RPMI8226 (cell line): ENCODE measurements at places on chromosomes 1 and 21.

DNA sequence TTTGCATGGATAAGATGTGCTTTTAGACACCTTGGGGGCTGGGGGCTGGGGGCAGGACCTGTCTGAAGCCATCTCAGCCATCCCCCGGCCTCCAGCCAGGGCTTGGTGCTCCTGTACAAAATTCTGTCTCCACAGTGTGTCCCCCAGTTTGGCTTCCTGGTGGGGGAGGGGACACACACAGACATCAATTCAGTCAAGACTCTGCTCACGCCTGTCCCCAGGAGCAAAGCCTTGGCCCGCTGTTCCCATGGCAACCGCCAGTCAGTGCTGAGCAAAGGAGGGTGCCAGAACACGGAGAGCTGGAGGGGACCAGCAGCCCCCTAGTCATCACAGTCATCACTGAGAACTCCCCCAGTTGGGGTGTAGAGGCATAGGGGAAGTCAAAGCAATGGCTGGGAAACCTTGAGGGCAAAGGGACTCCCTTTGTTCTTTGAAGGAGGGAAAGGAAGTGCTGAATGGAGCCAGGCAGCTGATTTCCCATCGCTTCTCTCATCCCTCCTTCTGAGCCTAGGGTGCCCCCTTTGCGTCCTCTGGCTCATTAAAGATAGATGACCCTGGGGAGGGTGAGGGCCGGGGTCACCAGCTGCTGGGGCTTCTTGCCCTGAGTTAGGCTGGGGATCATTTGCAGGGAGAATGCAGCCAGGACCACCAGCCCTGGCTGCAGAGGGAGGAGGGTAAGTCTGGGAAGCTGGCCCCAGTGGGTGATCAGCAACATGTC, 134.9 kb upstream of the IPO9 start:
- DNase-seq: no peak

GRCh38 chr1:55512466-55512865, 297.3 kb upstream of the USP24 start:
- no peak for DNase-seq

GRCh38 chr1:195012995-195013394, 1595.2 kb downstream of the KCNT2 start:
- DNase-seq: no peak

GRCh38 chr1:35807614-35808449, at the start of gene AGO4:
TSS of gene AGO4 (plus strand) at chr1:35808016. CDS start at chr1:35808417, 401 bp downstream.
- DNase-seq: peak; percentile 45

GRCh38 chr1:165829888-165830287, 2.5 kb downstream of the UCK2 start:
- peak; percentile 15 for DNase-seq

- DNase-seq: no peak
These were observed 14.3 kb downstream of the SLC6A9 start for GRCh38 chr1:44016890-44017400.

DNA sequence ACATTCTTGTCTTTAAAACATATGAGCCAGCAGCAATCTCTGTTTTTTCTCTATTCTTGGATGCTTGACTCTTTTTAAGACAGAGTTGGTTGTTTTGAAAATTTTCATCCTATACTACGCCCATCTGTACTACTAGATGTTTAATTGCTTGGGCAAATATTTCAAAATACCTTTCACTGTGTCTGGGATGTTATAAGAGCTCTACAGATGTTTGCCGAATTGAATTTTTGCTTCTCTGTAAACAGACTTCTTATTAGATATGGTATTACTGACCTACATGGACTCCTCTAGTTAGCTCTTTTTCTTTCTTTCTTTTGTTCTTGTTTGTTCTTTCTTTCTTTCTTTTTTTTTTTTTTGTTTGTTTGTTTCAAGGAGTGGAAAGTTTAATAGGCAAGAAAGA, 345.1 kb downstream of the ST6GALNAC3 start:
- DNase-seq: no peak

GRCh38 chr21:42521384-42521783, 7.7 kb downstream of the SLC37A1 start:
- no peak for DNase-seq

DNA sequence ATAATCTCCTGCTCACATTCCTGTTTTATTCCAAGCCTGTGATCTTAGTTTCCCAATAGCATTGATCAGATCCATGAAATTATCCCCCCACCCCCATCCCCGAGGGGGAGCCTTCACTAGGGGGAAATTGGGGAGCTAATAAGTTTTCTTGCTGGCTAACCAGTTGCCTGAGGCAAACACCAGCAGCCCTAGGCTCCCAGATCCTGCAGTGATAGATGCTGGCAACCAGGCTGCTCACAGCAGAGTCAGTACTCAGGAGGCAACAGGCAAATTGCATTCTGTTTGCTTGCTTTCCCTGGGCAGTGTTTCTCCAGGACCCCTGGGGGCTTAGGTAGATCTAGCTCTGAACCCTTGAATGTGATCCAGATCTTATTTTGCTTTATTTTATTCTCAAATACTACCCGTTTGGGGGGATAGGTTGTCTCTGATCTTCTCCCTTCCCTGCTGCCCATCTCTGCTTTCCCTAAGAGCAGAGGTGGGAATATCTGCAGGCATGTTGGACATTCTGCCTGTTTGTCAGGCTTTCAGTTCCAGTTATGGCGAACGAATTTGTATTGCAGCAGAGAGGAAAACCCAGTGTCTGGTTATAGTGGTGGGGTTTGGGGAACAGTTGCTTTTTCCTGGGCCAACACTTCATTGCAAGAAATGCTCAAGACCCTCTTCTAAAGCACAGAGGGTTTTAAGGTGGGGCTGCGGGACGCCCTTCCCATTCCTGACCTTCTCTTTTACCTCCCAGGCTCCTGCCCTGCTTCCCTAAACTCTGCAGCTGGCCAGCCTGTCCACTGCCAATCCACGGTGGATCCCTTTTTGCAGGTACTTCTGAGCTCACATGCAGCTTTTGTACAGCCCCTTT, 289.8 kb upstream of the PLXNA2 start:
- DNase-seq: no peak

DNA sequence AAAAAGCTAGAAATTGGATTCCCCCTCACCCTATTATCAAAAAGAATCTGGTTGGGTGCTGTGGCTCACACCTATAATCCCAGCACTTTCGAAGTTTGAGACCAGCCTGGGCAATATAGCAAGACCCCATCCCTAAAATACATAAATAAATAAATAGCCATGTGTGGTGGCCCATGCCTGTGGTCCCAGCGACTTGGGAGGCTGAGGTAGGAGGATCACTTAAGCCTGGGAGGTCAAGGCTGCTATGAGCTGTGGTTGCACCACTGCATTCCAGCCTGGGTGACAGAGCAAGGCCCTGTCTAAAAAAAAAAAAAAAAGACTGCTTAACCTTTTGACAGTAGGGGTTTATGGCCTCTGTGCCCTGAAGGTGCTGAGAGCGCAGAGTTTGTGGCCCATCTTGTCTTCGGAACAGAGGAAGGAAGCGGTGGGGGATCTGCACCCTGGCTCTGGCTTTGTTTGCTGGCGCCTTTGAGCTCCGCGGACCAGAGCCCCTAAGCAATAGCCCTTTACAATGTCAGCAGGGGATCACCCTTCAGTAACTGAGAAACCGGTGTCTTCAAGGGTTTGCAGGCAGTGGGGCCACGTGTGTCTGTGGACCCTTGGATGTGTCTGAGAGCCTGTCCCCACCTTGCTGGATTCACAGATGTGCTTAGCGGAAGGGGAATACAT, 22.1 kb downstream of the SLC2A7 start:
- no peak for DNase-seq

GRCh38 chr1:109805486-109806165, 41.9 kb upstream of the EPS8L3 start:
- DNase-seq: no peak

DNA sequence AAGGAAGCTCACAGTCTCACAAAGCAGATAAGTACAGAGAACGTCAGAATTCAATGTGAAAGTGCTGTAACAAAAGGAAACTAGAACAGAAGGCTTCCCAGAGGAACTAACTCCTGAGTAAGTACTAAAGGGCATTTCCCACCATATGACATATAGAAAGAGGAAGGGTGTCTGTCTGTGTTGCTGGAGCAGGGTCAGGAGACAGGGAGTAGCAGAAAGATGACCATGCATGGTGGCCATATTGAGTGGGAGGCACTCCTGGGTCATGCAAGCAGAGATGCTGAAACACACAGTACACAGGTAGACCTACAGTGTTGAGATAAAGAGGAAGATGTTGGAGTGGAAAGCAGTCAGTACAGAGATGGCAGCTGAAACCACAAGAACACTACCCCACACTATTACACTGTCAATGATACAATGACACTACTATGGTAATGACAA, 47.3 kb downstream of the SLC25A24 start:
- DNase-seq: no peak

DNA sequence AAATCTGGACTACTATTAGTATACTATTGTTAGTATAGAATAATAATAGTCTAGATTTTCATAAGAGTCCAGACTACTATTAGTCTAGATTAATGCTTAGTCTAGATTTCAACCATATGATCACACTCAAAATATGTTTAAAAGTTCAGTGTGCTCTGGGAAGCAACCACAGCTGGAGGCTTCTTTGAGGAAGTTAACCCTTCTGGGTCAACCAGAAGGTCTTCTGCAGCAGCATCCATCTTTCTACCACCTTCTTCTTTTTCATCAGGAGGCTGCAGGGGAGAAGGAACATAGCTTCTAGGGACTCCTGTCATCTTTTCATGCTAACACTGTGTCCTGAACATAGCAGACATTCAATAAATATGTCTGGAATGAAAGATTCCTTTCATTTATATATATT, 51.2 kb upstream of the DNAJC6 start:
- no peak for DNase-seq

GRCh38 chr1:59378621-59379370, 81.9 kb downstream of the FGGY start:
- DNase-seq: no peak

DNA sequence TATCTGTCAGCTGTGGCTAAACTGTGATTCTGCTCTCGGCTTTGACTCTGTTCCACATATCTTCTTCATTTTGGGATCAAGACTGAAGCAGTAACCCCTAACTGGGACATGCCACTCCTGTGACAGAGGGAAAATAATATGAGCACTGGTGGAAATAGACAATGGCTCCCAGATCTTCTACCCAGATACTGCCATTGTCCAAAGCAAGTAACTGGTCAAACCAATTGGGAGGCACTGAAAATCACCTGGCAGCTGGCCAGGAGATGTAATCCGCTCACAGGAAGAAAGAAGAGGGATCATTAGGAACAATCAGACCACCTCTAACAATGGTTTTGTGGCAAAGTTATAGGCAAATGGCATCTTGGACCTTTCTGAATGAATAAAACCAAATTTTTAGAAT, 10.7 kb downstream of the SNX7 start:
- DNase-seq: no peak

- no peak for DNase-seq
These were observed 30.9 kb downstream of the PDE9A start for GRCh38 chr21:42684109-42684916.

DNA sequence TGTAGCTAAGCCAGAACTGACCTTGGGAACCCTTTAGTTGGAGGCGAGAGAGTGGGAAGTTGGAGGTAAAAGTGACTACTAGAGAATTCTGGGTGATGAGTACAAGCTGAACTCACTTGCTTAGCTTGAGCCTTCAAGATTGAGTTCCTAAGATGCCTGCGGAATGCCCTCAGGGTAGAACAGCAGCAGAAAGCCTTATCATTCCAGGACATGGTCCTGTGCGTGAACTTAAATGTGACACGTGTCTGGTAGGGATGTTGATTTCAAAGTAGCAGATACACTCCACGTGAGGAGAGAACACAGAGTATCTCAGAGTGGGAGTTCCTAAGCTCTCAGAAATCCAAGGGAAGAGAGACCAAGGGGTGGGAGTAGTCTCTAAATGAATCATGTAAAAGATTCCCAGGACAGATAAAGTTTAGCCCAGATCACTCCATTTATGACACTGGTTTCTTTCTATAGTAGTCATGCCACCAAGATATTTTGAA, 60.1 kb downstream of the KCNK1 start:
- DNase-seq: no peak

DNA sequence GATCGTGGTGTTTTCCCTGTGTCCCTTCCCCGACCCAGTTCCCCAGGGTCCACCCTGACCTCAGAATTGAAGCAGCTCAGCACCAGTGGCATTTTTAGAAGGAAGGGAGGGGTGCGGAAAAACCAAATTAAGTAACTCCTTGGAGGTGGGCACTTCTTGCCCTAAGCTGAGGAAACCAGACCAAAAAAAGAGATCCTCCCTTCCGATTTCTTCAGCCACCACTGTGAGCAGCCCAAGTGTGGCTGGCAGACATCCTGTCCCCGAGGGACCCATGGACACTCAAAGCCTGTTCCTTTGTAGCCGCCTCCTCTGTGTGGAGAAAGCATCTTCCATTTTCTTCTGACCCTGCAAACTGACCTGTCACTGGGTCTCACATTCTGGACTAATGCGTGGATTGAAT, 31.3 kb downstream of the KIRREL1 start:
- DNase-seq: no peak

DNA sequence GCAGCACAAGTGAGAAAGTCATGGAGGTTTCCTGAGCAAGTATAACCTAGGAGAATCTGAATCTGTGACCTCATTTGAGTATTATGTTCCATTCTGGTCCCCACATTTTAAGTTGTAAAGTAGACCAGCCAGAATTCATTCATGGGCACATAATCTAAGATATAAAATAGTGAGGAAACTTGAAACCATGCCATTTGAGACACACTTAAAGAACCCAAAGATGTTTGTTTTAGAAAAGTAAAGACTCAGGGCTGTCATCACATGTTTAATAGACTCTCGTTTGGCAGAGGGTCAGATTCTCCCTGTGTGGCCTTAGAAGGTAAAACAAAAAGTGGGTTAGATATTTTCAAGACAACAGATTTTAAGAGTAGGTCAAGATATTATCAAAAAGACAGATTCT, 6.4 kb downstream of the SZT2 start:
- DNase-seq: no peak

DNA sequence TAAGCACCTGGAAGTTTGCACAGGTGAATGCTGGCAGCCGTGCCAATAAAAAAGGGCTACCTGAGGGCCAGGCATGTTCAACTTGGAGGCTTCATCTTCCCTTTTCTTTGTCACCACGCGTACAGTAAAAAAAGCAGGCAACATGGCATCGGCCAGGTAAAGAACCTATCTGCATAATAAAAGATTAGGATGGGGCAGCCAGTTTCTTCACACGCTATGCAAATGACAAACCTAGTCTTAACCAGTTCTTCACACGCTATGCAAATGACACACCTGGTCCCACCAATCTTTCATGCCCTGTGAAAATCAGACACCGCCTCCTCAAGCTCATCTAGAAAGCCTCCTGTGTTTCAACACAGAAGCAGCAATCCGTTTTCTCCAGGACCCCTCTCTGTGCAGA, 413.4 kb downstream of the HLX start:
- DNase-seq: no peak

GRCh38 chr1:158037008-158037865, 43.8 kb downstream of the KIRREL1 start:
- DNase-seq: no peak
